ENCODE measurements at places on chromosomes 4 and X.

DNA sequence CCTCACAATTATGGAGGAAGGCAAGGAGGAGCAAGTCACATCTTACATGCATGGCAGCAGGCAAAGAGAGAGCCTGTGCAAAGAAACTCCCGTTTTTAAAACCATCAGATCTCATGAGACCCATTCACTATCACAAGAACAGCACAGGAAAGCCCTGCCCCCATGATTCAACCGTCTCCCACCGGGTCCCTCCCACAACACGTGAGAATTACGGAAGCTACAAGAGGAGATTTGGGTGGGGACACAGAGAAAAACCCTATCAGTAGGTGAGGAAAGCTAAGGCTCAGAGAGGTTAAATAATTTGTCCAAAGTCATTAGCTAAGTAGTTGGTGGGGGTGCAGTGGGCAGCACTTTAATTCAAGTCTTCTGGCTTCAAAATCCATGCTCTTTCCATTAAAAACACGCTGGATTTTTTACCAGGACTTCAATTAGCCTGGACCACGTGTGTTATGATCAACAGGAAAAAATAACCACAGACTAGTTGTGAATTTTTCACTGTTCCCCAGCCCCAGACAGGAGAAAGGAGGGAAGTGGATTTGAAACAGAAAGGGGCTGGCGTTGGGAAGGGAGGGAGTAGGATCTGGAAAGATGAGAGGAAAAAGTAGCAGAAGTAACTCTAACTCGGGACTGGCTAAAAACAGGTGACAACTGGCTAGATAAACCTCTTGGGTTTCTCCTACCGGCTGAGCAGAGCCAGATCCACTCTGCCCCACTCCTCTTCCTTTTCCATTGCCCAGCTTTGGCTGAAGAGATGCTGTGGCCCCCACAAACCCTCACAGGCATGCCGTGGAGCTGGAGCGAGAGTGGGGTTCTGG, 986 bp downstream of the MTMR8 start:
- DNase-seq: no peak

DNA sequence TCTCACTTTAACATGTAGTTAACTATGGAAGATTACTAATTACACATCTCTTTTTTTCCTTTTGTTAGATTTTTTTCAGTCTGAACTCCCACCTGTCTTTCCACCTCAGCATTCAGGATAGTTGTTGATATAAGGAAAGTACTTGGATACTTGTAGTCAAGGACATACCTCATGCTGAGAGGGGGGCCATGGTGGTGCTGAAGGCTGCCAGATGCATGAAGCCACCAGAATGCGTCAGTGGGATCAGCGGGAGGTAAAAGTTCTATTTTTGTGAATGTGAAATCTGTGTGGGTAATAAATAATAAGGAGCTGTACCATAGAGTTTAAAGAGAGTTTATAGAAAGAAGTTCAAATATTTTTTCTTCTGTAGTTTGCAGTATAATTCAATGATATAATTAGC, 13.1 kb upstream of the NDST4 start:
- no peak for DNase-seq

GRCh38 chr4:31667686-31668085, 947.5 kb downstream of the PCDH7 start:
- no peak for DNase-seq

DNA sequence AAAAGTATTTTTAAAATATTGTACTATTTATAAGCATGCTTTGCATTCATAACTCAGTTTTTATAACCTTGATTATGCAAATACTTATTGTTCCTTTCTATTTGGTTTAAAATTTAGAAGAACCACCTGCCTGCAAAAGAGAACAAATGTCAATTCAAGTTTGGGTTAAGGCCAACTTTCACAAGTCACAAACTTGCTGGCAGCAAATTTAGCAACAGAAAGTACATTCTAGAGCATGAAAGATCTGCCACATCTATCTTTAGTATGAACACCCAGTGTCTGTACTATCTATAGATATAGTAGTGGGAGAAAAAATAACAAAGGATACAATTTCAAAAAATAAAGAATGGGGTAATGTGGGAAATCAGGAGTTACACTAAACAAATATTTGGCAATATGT, 1014.2 kb downstream of the C4orf33 start:
- DNase-seq: no peak

GRCh38 chr4:109385260-109385659, 48.4 kb upstream of the SEC24B start:
- no peak for DNase-seq

- no peak for DNase-seq
Measured at GRCh38 chr4:189773909-189774308, 166.8 kb upstream of the FRG1 start.

DNA sequence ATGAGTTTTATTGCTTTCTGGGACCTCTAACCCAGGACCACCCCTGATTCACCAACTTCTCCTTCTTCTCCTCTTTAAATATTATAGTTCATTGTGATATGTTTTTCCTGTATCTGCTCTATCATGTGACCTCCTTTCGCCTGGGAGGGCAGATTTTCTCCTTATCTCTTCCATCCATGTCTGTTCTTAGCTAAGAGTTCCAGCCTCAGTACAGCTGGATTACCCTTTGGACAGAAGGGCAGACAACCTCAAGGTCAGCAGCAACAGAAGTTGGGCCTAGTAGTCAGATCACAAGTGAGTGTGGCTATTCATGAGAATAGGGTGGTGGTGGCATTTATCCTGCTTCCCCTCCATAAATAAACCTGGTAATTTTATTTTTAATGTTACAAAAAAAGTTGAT, 5.7 kb upstream of the XK start:
- no peak for DNase-seq

GRCh38 chr4:47442980-47443379, 20.5 kb downstream of the COMMD8 start:
- no peak for DNase-seq

DNA sequence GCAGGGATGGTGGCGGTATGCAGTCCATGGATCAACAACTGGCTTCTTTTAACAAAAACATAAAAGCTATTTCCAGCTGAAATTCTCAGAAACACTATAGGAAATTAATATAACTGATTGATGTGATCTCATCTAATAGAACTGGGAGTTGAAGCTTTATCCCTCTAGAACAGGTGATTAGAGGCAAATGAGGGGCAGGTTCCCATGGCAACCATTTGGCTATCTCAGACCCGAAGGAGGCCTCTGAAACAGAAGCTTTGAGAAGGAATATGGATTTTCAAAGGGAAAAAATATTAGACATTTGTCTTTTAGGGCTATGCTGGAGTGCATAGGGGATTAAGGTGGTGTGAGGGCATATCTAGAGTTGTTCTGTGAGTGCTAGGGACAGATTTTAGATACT, 50.0 kb downstream of the IGSF1 start:
- no peak for DNase-seq

DNA sequence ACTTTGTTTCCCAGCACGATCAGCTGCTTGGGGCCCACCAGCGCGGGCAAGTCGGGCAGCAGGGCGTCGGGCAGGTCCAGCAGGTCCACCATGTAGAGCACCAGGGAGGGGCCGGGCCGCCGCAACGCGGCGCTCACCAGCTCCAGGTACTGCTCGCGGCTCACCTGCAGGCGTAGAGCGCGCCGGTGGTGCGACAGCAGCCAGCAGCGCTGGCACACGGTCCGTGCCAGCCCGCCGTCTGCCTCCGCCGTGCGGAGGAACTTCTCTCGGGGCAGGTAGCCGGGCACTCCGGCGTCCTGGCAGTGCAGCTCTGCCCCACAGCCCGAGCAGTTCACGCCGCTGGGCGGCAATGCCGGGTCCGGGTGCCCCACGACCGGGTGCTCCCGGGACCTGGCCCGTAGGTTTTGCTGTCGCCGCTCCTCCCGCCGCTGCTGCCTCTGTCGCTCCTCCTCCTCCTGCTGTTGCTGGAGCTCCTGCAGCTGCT, 527 bp downstream of the NOA1 start:
- no peak for DNase-seq

GRCh38 chr4:148961526-148961925, 519.3 kb upstream of the NR3C2 start:
- DNase-seq: no peak

DNA sequence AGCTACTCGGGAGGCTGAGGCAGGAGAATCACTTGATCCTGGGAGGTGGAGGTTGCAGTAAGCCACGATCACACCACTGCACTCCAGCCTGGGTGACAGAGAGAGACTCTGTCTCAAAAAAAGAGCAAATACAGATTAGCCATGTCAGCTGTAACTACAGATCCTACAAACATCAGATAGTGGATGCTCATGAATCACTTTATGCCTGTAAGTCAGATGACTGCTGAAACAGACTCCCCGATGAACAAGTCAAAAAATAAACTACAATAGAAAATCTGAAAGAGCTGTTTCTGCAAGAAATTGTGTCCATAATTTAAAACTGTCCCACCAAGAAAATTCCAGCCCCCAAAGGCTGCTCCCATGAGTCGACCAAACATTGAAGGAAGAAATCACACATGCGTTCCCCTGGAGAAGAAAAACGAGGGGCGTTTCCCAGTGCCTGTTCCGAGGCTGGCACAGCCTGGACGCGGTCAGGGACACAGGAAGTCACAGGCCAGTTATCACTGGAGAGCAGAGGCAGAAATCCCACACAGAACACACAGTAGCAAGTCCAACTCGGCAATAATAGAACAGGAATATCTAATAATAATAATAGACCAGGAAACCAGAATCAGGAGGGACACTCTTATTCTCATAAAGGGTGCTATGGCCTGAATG, 30.0 kb upstream of the GTPBP6 start:
- no peak for DNase-seq

GRCh38 chrX:76434103-76434741, 6.7 kb downstream of the MAGEE1 start:
- no peak for DNase-seq

- DNase-seq: no peak
Measured at GRCh38 chr4:27239641-27240040, 379.0 kb downstream of the STIM2 start.

DNA sequence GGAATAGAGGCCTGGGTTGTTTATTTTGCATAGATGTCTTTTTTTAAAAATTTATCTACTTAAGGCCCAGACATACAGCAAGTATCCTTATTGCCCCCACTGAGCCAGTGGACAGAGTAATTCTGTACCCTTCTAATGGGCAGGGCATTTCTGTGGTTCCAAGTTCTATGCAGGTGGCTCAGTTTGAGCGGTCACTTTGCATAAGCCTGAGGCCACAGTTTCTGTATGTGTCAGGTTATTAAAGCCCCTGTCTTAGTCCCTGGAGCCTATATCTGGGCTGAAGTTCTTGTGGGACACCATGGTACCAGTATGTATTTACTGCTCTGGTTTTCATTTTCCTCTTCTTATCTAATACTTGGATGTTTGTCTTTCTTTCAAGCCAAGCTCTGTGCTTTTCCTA, 168.8 kb downstream of the MID1IP1 start:
- DNase-seq: no peak

DNA sequence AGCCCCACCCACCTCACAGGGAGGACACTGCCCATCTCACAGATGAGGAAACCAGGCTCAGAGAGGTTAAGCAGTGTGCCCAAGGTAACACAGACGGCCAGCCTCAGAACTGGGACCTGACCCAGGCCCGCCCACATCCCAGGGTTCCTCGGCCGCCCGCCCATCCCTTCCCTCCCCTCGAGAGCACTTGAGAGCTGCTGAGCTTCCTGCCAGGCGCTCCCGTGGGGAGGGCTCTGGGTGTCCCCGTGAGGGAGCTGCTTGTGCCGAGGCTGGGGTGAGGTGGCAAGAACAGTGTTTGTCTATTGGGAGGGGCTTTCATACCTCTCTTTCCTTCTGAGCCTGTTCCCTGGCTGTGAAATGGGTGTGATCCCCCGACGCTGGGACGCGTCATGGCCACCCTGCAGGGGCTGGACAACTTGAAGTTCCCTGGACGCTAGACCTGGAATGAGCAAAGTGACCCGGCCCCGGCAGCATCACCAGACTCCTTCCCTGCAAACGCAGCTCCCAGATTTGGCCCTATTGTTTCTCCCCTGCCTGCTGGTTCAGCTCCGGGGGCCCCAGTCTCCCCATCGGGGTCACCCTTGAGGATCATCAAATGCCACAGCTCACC, 204.9 kb downstream of the AFAP1 start:
- no peak for DNase-seq

- no peak for DNase-seq
Measured at GRCh38 chr4:6229095-6229494, 28.7 kb upstream of the JAKMIP1 start.

- no peak for DNase-seq
Measured at GRCh38 chr4:64899563-64899962, 490.3 kb upstream of the TECRL start.

DNA sequence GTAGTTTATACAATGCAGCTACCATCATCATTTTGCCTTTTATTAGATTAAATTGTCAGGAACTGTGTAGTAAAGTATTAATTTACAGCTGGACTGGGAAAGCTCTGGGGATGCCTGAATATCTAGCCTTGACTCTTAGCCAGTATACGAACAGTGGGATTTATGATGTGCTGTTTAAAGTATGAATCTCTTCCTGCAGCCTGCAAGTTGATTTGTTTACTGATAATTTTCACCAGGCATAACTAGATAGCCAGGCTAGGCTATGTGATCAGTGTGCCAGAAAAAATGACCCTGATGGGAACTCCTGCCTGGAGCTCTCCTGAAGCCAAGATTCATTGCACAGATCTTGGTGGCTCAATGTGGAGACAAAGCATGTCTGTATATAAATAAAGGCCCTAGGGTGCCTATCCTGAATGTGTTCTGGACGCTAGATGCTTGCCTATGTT, 119.2 kb downstream of the SCLT1 start:
- no peak for DNase-seq

DNA sequence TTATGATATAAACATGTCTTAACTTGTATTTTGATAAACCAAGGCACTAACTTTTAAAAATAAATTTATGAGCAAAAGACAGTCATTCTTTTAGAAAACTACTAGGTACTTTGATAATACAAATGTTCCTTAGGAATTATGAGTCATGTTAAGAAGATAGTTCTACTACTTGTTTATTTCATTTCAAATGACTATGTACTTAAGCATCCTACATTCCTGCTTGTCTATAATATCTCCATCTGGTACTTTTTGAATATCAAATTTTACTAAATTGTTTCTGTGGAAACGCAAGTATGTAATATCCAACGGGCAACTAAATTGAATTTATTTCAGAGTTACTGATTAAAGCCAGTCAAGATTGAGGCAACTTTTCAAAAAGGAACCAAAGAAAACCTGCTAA, 61.8 kb downstream of the CAMK2D start:
- no peak for DNase-seq

- peak; percentile 74 for DNase-seq
Measured at GRCh38 chrX:9767375-9767774, 1.7 kb upstream of the GPR143 start.

DNA sequence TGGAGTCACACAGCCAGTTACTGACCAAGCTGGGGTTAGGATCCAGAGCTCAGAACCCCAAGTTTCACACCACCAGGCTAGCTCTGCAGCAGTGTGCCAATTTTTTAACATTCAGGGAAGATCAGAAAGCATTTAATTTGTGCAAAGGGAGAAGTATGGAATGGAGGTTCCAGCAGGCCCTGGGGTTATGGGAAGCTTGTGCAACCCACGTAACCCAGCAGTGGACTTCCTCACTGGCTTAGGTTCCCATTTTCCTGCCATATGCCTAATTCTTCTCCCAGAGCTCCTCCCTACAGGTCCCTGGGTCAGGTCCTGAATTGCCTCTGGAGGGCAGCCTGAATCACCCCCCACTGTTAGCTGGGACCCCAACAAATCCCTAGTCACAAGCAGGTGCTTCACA, 14.0 kb downstream of the APLN start:
- DNase-seq: no peak

- DNase-seq: no peak
Measured at GRCh38 chr4:73544620-73545019, 63.1 kb downstream of the AFM start.

GRCh38 chrX:21691512-21692018, 33.4 kb upstream of the KLHL34 start:
- no peak for DNase-seq

GRCh38 chr4:41432881-41433280, 105.1 kb upstream of the LIMCH1 start:
- DNase-seq: no peak
